Activated CD4-positive, alpha-beta memory T cell treated with anti-CD3 and anti-CD28 coated beads for 36 hours (primary cell): ENCODE measurements at places on chromosomes 7 and 10.

GRCh38 chr7:47226696-47227095, 355.2 kb downstream of the TNS3 start:
- DNase-seq, result no peak

- DNase-seq, result no peak
These were observed 721.2 kb downstream of the XPNPEP1 start for GRCh38 chr10:109202111-109202510.

DNA sequence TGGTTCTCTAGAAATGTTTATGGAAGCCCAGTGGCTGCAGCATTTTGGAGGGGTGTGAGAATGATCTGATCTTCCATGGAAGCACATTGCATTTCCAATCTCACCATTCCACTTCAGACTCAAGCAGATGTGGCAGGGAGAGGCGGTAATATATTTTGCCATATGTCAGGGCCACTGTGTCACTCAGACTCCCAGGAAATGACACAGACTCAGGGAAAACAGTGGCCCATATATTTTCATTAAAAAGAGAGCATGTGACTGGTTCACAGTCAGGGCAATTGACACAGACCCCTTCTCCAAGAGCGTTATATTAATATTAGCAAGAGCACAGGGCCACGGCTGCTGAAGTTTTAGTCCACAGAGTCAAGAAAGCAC, 149.3 kb upstream of the NRP1 start:
- DNase-seq, result no peak

DNA sequence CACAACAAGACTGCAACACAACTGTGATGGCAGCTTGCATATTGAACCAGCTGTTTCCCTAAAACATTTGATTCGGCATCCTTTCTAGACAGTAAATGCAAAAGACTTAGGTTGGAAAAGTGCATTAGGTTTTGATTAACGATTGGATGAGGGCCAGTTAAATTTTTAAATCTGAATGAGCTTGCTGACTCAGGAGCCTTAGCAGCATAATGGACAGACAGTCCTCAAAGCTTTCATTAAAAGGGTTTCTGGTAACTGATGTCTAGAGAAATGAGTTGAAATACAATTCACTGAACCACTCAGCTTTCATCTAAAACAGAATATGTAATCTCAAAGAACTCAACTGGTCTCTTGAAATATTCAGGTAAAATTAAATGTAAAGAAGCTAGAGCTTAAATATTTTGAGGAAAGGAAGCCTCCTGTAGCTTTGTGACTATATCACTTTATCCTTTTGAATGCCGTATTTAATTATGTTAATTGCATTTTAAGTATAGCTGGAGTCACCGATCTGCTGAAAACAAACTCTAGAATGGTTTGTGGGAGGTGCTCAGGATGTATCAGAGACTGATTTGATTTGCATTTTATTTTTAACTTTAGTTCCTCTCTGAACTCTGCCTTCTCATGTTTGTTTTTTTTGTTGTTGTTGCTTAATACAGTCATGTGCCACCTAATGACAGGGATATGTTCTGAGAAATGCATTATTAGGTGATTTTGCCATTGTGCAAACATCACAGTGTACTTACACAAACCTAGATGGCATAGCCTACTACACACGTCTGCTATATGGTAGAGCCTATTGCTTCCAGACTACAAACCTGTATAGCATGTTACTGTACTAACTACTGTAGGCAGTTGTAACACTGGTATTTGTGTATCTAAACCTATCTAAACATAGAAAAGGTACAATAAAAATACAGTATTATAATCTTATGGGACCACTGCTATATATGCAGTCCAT, 29.2 kb upstream of the ATRNL1 start:
- DNase-seq, result no peak

- DNase-seq, result no peak
These were observed 111.1 kb downstream of the RNF216 start for GRCh38 chr7:5670183-5670935.

DNA sequence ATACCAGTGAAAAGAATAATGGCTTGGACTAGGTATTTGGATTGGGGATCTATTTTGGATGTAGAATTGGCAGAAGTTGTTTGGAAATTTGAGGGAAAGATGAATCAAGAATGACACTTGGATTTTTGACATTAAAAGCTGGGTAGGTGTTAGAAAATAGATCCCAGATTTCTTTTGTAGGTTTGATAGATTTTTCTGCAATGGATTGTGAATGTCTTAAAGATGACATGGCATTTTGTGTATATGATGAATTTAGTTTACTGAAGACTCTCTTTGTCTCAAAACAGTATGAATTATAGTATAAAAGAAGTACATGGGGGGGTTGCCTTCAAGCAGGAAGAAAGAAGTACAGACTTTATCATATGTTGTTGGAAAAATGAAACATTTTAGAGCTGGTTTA, 75.8 kb downstream of the MPLKIP start:
- no peak for DNase-seq

DNA sequence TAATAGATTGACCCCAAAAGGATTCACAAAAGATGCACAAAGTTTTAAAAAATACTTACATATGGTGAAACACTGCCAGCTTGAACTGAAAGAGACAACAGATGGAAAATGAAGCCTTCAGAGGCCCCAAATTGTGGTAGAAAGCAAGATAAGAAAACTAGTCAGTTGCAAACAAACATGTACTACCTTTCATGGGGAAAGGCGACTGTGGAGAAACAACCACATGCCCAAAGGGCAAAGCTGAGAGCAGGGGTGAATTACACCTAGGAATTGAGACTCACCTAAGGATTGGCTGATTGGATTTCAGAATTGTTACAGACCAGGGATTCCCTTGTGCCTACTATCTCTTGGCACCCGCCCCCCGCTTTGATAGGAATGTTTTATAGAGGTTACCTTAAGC, 13.1 kb downstream of the EPC1 start:
- DNase-seq, result no peak

DNA sequence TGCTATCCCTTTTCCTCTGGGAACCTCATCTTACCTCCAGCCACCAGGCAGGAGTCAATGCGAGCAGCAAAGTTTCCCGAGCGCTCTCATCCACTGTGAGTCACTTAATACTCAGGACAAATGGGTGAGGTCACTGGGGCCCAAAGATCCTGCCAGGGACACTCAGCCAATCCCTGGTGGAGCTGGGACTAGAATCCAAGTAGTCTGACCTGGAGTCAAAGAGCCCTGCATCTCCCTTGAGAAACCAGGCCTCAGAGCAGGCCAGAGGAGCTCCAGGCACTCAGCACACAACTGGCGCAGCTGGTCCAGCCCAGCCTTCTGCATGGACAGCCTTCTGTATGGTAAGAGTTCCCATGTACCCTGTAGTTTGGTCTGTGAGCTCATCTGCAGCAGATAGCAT, 142.3 kb downstream of the MAPK8 start:
- DNase-seq, result no peak

DNA sequence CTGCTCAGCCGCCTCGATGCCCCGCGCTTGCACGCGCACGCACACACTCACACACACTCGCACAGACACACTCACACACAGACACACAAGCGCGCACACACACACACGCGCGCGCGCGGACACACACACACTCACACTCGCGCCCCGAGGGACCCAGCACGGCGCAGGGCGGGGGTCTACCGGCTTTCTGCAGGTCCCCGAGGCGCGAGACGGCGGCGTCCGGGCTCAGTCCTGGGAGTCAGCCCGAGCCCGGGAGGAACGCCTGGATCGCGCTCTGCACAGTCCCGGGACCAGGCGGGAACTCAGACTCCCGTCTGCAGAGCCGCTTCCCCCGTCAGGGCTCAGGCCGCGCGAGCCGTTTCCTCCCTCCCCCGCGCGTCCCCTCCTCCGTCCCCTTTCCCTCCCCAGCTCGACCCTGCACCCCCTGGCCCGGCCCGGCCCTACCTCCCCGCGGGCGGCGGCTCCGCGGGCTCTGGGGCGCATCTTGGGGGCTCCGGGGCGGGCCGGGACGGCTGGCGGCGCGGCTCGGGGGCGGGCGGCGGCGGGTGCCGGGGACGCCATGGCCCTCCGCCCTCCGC, 464 bp downstream of the DENND2A start:
- peak; percentile 21 for DNase-seq

DNA sequence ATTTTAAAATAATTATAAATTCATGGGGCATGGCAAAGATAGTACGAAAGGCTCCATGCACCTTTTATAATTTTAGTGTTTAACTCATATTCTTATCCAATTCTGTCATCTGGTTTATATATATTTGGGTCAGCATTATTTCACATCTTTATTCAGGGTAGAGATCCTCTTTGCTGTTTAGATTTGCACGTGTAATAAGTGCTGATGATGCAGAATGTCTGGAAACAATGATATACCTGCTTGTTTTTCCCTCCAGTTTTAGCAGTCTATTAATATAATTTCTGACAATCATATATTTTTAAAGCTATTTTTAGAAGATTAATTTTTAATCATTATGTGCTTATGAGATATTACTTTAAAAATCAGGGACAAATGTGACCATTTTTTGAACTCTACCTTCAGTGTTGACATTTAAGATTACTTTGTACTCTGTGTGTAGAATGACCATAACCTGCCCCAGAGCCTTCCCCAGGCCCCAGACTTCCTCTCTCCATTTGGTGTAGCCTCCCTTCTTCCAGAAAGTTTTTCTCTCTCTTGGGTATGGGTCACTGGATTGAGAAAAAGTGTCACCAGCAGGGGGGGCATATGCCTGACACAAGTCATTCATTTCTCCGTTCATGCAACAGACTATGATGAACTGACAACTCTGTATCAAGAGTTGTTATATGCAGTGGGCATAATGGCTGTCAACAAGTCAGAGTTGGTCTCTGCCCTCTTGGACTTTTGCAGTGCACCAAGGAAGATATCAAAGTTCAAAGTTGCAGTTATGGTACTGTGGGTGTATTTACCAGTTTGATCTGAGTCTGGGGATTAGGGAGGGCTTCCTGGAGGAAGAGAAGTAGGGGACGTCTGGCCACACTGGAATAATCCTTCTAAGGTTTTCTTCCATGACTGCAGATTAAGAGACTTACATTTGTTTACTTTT, 192.6 kb upstream of the CCDC6 start:
- DNase-seq, result no peak

DNA sequence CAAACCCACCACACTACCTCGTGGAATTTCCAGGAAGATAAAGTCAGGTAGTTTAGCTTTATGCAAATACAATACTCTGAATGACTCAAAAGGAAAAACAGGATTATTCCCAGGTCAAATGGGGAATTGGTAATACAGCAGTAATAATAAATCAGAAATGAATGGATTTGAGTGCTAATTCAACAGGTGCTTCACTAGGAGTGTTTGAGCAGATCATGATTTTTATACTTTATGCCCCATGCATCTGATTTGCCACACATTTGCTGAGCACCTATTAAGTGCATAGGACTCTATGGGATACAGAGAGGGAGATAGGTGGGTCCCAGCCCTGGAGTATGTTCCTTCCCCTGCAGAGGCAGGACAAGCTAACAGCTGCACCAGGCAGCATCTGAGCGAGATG, 381.4 kb upstream of the PODXL start:
- DNase-seq, result no peak

DNA sequence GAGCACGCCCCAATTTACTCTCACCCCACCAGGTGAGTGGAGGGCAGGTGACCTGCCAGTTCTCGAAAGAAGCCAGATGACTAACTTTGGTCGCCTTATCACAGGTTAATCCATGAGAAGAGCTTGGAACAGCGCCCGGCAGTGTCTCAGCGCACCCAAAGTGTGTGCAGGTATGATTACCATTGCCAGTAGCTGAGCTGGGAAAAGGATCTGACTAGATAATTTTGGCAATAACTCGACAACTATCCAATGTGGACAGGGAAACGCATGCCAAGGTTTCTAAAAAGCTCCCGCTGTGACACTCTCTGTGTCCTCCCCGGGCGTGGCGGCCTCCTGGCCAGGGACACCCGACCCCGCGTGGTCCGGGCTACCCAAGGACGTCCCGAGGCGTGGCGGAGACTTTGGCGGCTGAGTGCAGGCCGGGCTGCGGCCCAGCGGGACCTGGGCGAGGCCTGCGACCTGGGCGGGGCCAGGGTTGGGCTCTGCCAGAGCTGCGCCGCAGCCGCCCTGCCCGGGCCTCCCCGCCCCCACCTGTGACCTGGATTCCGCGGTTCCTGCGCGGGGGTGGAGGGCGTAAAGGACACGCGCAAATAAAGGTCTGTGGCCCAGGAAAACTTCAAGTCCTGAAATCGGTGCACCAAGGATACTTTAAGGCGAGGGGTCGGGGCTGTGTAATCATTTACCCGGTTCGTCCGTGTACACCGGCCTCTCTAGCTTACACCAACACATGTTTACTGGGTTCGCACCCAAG, 13.7 kb upstream of the WAPL start:
- DNase-seq, result peak; percentile 65

DNA sequence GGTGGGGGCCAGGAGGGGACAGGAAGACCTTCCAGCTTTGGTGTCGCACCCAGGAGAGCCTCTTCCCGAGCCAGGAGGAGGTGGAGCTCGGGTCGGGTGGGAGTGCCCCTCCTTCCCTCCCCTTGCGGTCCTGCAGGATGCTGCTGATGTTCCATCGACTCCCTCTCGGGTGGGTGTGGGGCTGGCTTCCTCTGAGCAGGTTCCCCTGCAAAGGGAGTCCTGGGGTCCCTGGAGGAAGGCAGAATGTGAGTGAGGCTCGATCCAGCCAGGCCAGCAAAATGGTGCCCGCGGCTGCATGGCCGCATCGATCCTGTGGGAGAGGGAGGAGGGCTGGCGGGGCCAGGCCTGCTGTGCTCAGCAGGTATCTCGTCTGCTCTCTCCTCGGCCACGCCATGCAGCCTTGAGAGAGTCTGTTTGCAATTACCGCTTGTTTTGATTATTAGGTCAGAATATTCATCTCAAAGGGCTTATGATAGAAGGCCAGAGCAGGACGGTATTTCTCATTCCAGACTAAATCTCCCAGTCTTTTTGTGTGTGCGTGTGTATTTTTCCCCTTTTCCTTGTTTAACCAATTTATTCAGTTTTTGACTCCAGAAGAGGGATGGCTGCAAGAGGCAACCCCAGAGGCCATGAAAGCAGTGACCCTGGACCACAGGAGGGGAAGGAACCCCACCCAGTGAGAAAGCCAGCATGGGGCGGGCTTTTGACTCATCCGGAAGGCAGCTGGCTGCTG, 137.3 kb upstream of the ZMIZ1 start:
- no peak for DNase-seq

DNA sequence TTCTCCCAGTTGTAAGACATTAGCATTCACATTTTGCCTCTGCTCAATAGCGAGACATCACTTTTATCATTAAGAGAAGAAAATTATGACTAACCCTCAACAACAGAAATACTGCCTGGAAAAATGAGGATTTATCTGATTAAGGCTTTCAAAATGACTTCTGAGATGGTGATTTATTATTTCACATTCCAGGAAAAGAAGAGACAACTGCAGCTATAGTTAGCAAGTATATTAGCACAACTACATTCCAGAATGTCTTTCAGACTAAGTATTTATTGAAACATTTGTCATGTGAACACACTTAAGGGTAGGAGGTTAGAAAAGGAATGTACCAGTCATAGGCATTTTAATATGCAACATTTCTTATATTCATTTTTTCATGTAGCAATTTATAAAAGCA, 162.0 kb downstream of the IQUB start:
- DNase-seq, result no peak

DNA sequence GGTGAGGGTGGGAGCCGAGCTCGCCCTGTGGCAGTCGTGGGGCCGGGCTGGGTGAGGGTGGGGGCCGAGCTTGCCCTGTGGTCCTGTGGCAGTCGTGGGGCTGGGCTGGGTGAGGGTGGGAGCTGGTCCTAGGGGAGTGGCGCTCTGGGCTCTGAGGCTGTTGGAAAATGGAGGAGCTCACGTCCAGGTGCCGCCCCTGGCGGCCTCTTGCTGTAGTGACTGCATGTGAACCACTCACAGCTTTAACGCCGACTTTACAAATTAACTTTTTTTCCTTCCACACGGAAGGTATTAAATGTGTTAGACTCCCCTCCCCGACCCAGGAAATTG, 312.6 kb downstream of the WDR37 start:
- peak; percentile 60 for DNase-seq
